ENCODE measurements at places on chromosomes 11 and 22. TPM values are rescaled to one million over a fixed set of nuclear protein-coding genes. Genes with fewer than 3 reads are reported as not detected.

- DNase-seq: no peak
- no peak overlapping the region for H3K27ac ChIP-seq
- H3K4me1 ChIP-seq: no peaks in the 10 kb centered on the region
- H3K4me3 ChIP-seq: no peak overlapping the region
Measured at GRCh38 chr11:93159721-93160120, 38.1 kb downstream of the SLC36A4 start.

DNA sequence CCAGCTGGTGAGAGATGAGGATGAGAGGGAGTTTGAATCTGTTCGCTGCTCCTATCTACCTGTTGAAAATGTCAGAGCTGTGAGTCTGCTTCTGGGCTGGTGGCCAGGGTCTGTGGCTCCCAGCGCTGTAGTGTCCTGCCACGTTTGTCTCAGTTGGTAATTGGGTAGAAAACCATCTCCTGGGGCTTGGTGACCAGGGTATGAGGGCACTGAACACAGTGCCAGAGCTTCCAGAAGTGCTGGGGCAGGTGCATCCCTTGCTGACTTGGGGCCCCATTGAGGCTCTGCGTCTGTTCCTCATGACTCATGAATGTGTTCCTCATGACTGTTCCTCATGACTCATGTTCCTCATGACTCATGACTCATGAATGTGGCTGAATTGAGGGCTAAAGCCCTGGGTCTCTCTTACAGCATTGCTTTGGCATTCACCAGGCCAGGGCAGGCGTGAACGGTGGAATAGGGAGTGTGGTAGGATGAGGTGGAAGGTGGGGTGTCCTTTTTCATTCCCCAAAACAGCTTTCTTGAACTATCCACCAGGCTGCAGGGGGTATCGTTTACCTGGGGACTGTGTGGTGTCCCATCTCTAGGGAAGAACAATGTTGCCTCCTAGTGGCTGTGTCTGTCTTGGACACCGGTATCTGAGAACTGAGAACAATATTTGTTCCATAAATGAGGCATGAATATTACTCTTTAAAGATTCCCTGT lies 139.5 kb downstream of the COMMD9 start:
- peaks cover 13% of the 10 kb centered on the region for H3K4me1 ChIP-seq
- H3K36me3 ChIP-seq: no peaks in the 10 kb centered on the region
- peak overlapping the region; percentile 79 for H3K27ac ChIP-seq
- peak; percentile 90 for DNase-seq
- no peak overlapping the region for H3K4me3 ChIP-seq
- H3K27me3 ChIP-seq: no peaks in the 10 kb centered on the region

- no peak for DNase-seq
- H3K4me1 ChIP-seq: peaks cover 49% of the 10 kb centered on the region
- H3K36me3 ChIP-seq: no peaks in the 10 kb centered on the region
- no peak overlapping the region for H3K4me3 ChIP-seq
Measured at GRCh38 chr22:46753360-46753759, 9.1 kb upstream of the TBC1D22A start.

- peak; percentile 59 for DNase-seq
- H3K27me3 ChIP-seq: peaks cover 23% of the 10 kb centered on the region
- H3K4me1 ChIP-seq: no peaks in the 10 kb centered on the region
Measured at GRCh38 chr11:134120143-134120850, 51.4 kb downstream of the JAM3 start.

- no peaks in the 10 kb centered on the region for H3K27me3 ChIP-seq
- H3K36me3 ChIP-seq: no peaks in the 10 kb centered on the region
Measured at GRCh38 chr11:110891411-110891810, 179.2 kb upstream of the ARHGAP20 start.

GRCh38 chr22:44995105-44995514 lies 14.7 kb downstream of the PHF21B start:
- H3K4me3 ChIP-seq: no peak overlapping the region
- peak; percentile 4 for DNase-seq
- no peaks in the 10 kb centered on the region for H3K4me1 ChIP-seq
- no peak overlapping the region for H3K27ac ChIP-seq
- H3K36me3 ChIP-seq: no peaks in the 10 kb centered on the region

- H3K4me3 ChIP-seq: no peak overlapping the region
- H3K4me1 ChIP-seq: peaks cover 14% of the 10 kb centered on the region
- DNase-seq: no peak
- H3K36me3 ChIP-seq: no peaks in the 10 kb centered on the region
- H3K27ac ChIP-seq: no peak overlapping the region
Measured at GRCh38 chr11:22671751-22672150, 5.3 kb downstream of the GAS2 start.

DNA sequence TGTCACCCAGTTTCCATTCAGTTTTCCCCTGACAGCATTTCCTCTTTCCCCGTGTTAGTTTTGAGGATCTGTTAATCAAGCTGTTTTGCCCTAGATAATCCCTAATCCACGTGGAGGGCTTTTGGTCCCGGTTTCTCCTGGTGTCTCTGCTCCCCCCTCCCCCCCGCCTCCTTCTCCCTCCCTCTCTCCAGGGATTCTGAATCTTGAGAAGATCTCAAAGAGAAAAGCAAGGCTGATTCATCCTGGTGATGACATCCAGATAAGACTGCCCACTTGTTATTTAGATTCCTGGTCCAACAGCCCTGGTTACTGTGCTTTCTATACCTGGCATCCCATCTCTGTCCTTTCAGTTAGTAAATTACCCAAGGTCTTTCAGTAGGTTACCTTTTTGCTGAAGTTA lies 59.4 kb downstream of the KCNA4 start:
- H3K27me3 ChIP-seq: no peaks in the 10 kb centered on the region
- no peak for DNase-seq
- no peaks in the 10 kb centered on the region for H3K4me1 ChIP-seq
- no peak overlapping the region for H3K27ac ChIP-seq
- no peaks in the 10 kb centered on the region for H3K36me3 ChIP-seq
- no peak overlapping the region for H3K4me3 ChIP-seq

DNA sequence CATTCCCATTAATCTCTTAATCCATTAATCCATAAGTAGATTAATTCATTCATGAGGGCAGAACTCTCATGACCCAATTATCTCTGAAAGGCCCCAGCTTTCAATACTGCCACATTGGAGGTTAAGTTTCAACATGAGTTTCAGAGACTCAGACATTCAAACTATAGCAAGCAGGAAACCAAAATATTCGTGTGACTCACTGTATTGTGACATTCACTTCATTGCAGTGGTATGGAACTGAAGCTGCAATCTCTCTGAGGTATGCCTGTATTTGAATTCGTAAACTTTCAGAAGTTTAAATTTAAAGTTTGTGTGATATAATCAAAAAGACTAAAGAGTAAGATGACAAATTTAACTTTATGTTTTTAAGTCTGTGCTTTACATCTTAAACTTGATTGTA lies 2.9 kb upstream of the OR52J3 start:
- no peak for DNase-seq
- no peak overlapping the region for H3K4me3 ChIP-seq
- no peaks in the 10 kb centered on the region for H3K4me1 ChIP-seq
- H3K36me3 ChIP-seq: no peaks in the 10 kb centered on the region
- no peak overlapping the region for H3K27ac ChIP-seq
- no peaks in the 10 kb centered on the region for H3K27me3 ChIP-seq

GRCh38 chr11:77479746-77480352 lies 6.0 kb upstream of the PAK1 start:
- H3K27me3 ChIP-seq: no peaks in the 10 kb centered on the region
- no peak overlapping the region for H3K4me3 ChIP-seq
- H3K36me3 ChIP-seq: no peaks in the 10 kb centered on the region
- DNase-seq: no peak

DNA sequence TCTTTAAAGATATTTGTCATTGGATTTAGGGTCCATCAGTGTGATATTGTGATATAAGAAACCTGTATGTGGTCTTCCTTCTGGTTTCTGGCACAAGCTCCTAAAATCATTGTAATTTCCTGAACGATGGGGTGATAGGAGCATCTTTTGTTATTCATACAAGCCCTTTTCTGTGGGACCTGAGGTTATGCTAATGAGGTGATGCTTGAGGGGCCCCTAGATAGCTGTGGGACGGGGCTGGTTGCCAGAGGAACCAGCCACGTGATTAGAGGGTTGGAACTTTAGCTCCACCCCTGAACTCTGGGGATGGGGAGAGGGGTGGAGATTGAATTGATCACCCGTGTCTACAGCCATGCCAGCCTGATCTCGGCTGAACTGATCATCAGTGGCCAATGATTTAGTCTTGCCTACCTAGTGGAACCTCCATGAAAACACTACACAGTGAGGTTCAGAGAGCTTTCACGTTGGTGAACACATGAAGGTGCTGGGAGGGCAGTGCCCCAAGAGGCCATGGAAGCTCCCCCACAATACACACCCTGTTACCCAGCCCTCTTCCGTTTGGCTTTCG lies 62.8 kb downstream of the BCR start:
- DNase-seq: no peak
- H3K4me1 ChIP-seq: peaks cover 37% of the 10 kb centered on the region
- H3K27me3 ChIP-seq: no peaks in the 10 kb centered on the region
- no peaks in the 10 kb centered on the region for H3K36me3 ChIP-seq

- H3K36me3 ChIP-seq: no peaks in the 10 kb centered on the region
- H3K4me3 ChIP-seq: no peak overlapping the region
- no peaks in the 10 kb centered on the region for H3K27me3 ChIP-seq
- H3K4me1 ChIP-seq: no peaks in the 10 kb centered on the region
Measured at GRCh38 chr22:48748860-48749554, 1078.7 kb downstream of the BRD1 start.

- H3K4me3 ChIP-seq: no peak overlapping the region
- no peaks in the 10 kb centered on the region for H3K4me1 ChIP-seq
- no peak for DNase-seq
- no peak overlapping the region for H3K27ac ChIP-seq
Measured at GRCh38 chr22:46132830-46133587, 17.3 kb upstream of the PPARA start.

DNA sequence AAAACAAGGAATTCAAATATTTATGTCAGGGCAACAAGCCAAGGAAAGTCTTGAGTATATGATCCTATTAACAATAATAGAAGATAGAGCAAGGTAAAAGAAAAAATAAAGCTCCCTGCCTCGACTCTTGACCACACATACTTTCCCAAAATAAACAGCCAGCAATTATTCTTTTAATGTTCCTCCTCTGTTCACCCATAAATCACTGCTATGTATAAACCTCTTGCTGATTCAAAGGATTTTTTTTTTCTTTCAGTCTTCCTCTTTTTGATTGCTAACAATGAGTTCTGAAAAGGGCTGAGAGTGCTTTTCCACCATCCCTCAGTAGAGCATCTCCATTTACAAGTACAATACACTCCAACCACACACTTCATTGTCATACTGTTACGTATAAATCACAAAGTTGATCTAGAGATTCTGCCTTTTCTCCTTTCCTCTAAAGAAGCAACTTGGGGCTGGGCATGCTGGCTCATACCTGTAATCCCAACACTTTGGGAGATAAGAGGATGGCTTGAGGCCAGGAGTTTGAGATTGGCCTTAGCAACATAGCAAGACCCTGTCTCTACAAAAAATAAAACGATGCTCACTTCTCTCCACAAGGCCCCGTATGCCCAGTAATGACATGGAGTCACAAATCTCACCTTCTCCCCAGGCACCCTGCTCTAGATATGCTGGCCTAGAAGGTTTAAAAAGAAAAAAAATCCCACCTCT lies 24.0 kb downstream of the RAB30 start:
- no peak overlapping the region for H3K4me3 ChIP-seq
- no peaks in the 10 kb centered on the region for H3K27me3 ChIP-seq
- no peak overlapping the region for H3K27ac ChIP-seq
- no peaks in the 10 kb centered on the region for H3K36me3 ChIP-seq
- no peaks in the 10 kb centered on the region for H3K4me1 ChIP-seq

GRCh38 chr11:44842220-44842619 lies 108.5 kb downstream of the TP53I11 start:
- H3K27me3 ChIP-seq: no peaks in the 10 kb centered on the region
- H3K36me3 ChIP-seq: peaks cover 4% of the 10 kb centered on the region
- no peaks in the 10 kb centered on the region for H3K4me1 ChIP-seq
- no peak overlapping the region for H3K4me3 ChIP-seq

DNA sequence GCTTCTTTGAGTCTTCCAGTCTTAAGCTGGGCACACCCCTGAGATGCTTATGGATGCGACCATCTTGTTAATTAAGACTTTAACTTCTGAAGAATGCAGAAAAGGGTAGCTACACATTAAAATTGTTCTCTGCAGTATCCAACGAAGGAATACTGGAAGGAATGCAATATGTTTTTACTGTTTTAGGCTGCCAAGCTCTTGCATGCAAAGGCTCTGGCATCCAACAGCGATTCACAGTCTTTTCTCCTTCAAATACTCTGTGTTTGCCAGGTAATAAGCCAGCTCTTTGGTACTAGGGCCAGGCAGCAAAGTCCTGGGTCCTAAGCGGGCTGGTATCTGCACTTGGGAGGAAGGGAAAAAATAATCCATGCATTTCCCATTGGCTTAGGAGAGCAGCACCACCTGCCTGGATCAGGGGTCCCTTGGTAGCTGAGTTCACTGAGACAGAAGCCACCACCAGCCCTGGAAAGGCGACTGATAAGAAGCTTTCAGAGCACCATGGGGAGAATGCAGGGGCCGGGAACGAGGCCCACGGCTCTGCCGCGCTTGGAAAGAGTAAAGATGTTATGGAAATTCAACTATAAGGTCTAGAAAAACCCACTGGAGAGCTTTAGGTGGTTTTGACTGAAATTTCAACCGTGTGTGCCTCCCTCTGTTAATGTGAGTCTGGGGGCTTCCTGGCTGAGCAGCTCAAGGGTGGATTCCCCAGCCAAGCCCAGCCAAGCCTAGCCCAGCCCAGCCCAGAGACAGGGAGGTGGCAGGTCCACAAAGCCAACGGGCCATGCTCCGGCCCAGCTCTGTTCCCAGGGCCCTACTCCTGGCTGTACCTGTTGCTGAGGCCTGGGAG lies 67.0 kb upstream of the CCND1 start:
- H3K4me3 ChIP-seq: no peak overlapping the region
- no peaks in the 10 kb centered on the region for H3K4me1 ChIP-seq
- no peak overlapping the region for H3K27ac ChIP-seq
- H3K36me3 ChIP-seq: no peaks in the 10 kb centered on the region

GRCh38 chr11:2269601-2270321 lies 627 bp downstream of the ASCL2 start:
- peaks cover 28% of the 10 kb centered on the region for H3K4me1 ChIP-seq
- peaks cover 41% of the 10 kb centered on the region for H3K27me3 ChIP-seq
- peaks cover 17% of the 10 kb centered on the region for H3K36me3 ChIP-seq
- H3K27ac ChIP-seq: peak overlapping the region; percentile 70

DNA sequence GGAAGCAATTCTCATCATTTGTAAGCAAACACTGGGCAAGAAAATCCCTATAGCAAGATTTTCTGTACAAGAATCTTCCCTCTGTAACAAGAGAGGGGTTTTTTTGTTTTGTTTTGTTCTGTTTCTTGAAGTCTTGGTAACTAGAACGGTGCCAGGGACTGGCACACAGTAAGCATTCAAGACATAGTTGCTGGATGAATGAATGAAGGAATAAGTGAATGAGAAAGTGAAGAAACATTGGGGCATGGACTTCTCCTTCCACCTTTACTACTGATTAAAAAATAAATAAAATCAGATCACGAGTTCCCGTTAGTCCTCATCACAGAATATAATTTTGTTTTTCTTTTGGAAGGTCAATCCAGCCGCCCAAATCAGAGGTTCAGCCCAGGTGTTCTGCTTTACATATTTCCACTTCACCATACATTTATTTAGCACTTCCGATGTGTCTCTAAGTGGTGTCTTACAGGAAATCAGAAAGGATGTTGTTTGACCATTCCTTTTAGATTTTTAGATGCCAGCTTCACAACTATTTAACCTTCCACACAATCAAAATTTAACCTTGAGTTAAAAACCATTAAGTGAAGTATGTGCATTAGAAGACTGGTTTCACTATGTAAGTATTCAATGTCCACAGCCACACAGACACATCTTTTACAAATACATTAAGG lies 281.2 kb downstream of the CADM1 start:
- DNase-seq: no peak
- H3K4me3 ChIP-seq: no peak overlapping the region
- H3K27ac ChIP-seq: no peak overlapping the region
- H3K4me1 ChIP-seq: no peaks in the 10 kb centered on the region
- no peaks in the 10 kb centered on the region for H3K36me3 ChIP-seq

The TNNI2 gene
- polyA plus RNA-seq: 5.2 TPM

The OR2AG1 gene
- 0.07 TPM for polyA plus RNA-seq

The NELL1 gene
- 5.1 TPM for polyA plus RNA-seq

Measured in large intestine (tissue), 12 donors.